Transverse colon (tissue), 4 donors: ENCODE measurements at places on chromosomes 3 and 15. TPM values are rescaled to one million over a fixed set of nuclear protein-coding genes. Genes with fewer than 3 reads are reported as not detected.
A peak's percentile ranks its signal among the peaks of the same experiment; 100 is the strongest.

The DNAJA4 gene
- total RNA-seq: 40.4 TPM

The CCNL1 gene
- total RNA-seq: 326 TPM

DNA sequence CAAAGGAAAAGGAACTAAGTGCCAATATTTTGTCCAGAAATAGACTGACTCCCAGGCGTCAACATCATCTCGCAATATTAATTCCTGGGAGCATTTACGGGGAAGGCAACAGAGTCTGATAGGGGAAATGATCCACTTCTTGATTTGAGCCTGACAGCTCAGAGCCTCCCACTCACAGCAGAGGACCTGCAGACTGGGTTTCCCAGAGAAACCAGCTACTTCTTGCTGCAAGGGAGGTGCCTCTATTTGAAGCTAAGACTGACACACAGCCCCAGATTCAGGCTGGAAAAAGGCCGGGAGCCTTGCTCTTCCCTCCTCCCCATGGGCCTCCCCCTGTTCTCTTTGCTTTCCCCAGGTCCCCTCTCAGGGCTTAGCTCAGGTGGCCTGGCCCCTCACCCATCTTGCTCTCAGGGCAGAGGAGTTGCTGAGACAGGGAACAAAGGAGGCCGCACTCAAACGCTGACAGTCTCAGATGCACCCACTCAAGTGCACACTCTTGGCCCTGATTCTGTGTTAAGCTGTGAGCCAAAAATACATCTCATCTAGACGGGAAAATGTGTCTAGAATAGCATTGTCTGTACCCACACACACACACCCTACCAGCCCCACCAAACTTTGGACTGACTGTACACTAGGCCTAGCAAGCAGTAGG, 49.8 kb upstream of the DCLK3 start:
- no peaks in the 10 kb centered on the region for H3K36me3 ChIP-seq
- H3K4me3 ChIP-seq: no peak overlapping the region
- no peaks in the 10 kb centered on the region for H3K27me3 ChIP-seq
- H3K27ac ChIP-seq: no peak overlapping the region
- no peak for DNase-seq

GRCh38 chr3:126714276-126714900, 10.3 kb downstream of the CHCHD6 start:
- no peak overlapping the region for H3K27ac ChIP-seq
- H3K4me1 ChIP-seq: no peaks in the 10 kb centered on the region
- no peaks in the 10 kb centered on the region for H3K27me3 ChIP-seq
- H3K4me3 ChIP-seq: no peak overlapping the region
- no peaks in the 10 kb centered on the region for H3K36me3 ChIP-seq

The CLRN1 gene
- not detected for total RNA-seq

The VPS18 gene
- total RNA-seq: 21.9 TPM

DNA sequence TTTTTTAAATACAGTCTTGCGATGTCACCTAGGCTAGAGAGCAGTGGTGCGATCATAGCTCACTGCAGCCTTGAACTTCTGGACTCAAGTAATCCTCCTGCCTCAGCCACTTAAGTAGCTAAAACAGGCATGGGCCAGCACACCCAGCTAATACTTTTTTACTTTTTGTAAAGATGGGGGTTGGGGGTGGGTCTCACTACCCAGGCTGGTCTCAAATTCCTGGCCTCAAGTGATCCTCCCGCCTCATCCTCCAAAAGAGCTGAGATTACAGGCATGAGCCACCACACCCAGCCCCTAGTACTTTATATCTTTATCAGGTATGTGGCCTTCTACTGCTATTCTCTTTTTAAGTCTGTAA, 8.3 kb downstream of the PEAK1 start:
- peaks cover 24% of the 10 kb centered on the region for H3K4me1 ChIP-seq
- H3K4me3 ChIP-seq: no peak overlapping the region
- DNase-seq: no peak
- peak overlapping the region; percentile 25 for H3K27ac ChIP-seq
- no peaks in the 10 kb centered on the region for H3K27me3 ChIP-seq
- H3K36me3 ChIP-seq: no peaks in the 10 kb centered on the region

- H3K27ac ChIP-seq: no peak overlapping the region
- peaks cover 11% of the 10 kb centered on the region for H3K4me1 ChIP-seq
- H3K27me3 ChIP-seq: peaks cover 50% of the 10 kb centered on the region
- no peak for DNase-seq
- H3K36me3 ChIP-seq: no peaks in the 10 kb centered on the region
These were observed 1.8 kb downstream of the CADM2 start for GRCh38 chr3:84960581-84960980.

DNA sequence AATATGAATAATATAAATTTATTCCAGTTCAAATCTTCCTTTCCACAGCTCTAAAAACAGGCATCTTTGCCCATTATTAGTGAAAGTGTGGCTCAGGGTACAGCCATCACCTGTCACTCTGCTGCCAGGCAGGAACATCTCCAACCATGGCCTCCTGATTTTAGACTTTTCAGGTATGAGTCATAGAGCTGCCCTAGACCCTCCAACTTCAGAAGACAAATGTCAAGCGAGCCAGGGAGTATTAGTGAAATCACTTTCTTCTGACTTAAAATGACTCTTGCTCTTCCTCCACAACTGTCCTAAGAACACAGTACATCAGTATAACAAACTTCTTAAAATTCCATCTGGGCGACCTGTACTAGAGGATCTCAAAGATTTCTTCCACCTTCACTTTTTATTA, 78.1 kb upstream of the AKAP13 start:
- H3K4me1 ChIP-seq: no peaks in the 10 kb centered on the region
- H3K27ac ChIP-seq: no peak overlapping the region
- no peaks in the 10 kb centered on the region for H3K27me3 ChIP-seq

DNA sequence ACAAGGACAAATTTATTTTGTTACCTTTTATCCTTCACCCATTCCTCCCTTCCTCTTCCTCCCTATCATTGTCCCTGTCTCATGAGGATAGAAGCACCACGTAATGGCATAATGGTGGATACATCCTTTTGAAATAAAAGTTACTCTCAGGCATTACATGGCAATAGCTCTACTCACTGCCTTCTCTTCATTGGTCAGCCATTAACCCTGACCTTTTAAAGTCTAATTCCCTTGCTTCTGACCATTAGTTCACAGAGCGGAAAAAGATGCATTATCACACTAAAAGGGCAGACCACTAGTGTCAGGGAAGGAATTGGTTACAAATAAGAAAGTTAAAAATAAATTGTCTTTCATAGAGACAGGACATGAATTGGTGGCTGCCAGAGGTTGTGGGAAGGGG, 54.6 kb upstream of the EIF1B start:
- DNase-seq: no peak
- no peak overlapping the region for H3K4me3 ChIP-seq
- H3K27me3 ChIP-seq: no peaks in the 10 kb centered on the region
- H3K27ac ChIP-seq: no peak overlapping the region
- no peaks in the 10 kb centered on the region for H3K4me1 ChIP-seq

The SNX33 gene
- 52.0 TPM for total RNA-seq

The NANOGP8 gene
- total RNA-seq: not detected

The MELTF gene
- 4.3 TPM for total RNA-seq

DNA sequence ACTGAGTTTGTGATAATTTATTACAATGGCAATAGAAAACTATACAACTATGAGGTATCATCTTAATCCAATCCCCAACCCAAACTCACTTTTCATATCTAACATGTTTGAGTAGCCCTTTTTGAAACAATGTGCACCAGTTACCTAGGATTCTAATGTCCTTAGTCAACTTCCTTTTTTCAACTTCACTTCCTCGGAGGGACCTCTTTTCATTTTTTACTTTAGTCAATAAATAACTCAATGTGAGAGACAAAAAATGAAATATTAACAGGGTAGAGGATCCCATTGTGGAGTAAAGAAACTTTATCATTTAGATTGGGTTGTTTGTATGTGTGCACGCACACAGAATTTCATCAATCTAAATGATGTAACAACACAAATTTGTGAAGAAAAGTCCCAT, 193.6 kb upstream of the LRRC3B start:
- H3K36me3 ChIP-seq: no peaks in the 10 kb centered on the region
- H3K27me3 ChIP-seq: no peaks in the 10 kb centered on the region
- H3K4me3 ChIP-seq: no peak overlapping the region

The CIDEC gene
- total RNA-seq: 49.7 TPM

The SLC22A14 gene
- total RNA-seq: not detected

GRCh38 chr15:90871716-90872485, 3.5 kb downstream of the FURIN start:
- no peaks in the 10 kb centered on the region for H3K36me3 ChIP-seq
- H3K4me3 ChIP-seq: peak overlapping the region; percentile 93
- peak overlapping the region; percentile 96 for H3K27ac ChIP-seq
- H3K4me1 ChIP-seq: peaks cover 30% of the 10 kb centered on the region

DNA sequence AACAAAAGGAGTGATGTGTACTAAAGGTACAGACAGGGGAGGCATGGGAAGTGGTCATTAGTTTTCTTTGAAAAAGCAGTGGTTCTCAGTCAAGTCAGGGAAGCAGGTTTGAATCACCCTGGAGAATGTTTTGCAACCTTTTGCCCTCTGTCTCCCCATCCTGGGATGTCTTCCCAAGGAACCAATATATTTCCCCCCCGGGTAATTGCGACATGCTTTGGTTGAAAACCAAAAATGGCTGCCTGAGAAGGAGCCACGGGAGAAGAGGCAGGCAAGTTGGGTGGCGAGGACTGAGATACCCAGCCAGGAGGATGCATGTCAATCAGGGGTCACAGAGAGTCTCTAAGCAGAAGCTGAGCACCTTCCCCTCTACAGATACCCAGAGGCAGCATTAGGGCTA, 20.2 kb upstream of the PPP1R2 start:
- no peak overlapping the region for H3K27ac ChIP-seq
- H3K27me3 ChIP-seq: peaks cover 9% of the 10 kb centered on the region
- no peaks in the 10 kb centered on the region for H3K4me1 ChIP-seq

DNA sequence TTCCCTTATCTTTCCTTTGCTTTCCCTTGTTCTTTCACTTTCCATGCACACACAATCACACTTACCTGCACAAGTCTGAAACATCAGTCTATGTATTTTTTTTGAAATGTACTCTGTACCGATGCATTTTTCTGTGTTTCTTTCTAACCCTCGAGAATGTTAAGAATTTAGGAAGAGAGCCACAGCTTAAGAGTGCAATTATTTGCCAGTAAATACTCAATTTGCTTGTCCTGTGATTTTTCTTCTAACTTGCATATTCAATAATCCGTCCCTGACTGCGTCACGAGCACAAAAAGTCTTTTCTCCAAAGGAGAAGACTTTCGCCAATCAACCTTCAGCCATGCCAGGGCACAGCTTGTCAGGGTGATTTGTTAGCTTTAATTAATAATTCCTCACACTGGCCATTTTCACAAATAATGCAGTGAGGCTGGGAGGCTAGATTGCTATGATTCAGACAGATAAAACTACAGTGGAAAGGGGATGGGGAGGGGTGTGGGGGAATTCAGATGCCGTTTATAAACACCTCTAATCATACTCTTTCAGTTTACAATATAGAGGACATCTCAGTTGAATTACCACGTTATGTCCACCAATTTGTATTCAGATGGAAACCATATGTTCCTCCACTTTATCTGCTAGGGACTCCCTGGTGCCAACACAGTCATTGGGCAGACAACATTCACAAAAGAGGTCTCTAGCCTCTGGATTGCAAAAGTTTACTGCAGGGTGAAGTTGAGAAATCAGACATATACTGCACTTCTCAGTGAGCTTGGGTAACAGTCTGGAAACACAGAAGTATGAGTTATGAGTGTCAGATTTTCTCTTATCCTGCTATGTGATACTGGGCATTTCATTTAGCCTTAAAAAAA, 388.0 kb downstream of the ZBTB20 start:
- no peak for DNase-seq
- no peaks in the 10 kb centered on the region for H3K36me3 ChIP-seq
- H3K27ac ChIP-seq: peak overlapping the region; percentile 31
- H3K27me3 ChIP-seq: no peaks in the 10 kb centered on the region

- H3K27ac ChIP-seq: no peak overlapping the region
- no peaks in the 10 kb centered on the region for H3K36me3 ChIP-seq
- no peak overlapping the region for H3K4me3 ChIP-seq
- H3K27me3 ChIP-seq: no peaks in the 10 kb centered on the region
These were observed 129.7 kb downstream of the NFKBIZ start for GRCh38 chr3:101979033-101979432.

DNA sequence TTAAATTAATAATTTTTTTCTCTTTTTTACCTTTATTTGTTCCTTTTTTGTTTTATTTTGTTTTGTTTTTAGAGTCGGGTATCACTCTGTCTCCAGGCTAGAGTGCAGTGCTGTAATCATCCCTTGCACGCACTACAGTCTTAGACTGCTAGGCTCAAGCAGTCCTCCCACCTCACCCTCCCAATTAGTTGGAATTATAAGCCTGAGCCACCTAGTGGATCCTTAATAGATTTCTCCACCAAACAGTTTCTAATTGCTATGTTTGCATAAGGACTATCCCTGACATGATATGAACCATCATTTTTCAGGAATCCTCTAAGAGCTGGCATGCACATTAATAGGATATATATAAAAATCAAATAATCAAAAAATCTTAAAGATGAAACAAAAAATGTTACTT, 993.2 kb downstream of the OTOL1 start:
- H3K4me3 ChIP-seq: no peak overlapping the region
- no peaks in the 10 kb centered on the region for H3K27me3 ChIP-seq
- DNase-seq: no peak
- no peak overlapping the region for H3K27ac ChIP-seq
- no peaks in the 10 kb centered on the region for H3K4me1 ChIP-seq
- no peaks in the 10 kb centered on the region for H3K36me3 ChIP-seq

DNA sequence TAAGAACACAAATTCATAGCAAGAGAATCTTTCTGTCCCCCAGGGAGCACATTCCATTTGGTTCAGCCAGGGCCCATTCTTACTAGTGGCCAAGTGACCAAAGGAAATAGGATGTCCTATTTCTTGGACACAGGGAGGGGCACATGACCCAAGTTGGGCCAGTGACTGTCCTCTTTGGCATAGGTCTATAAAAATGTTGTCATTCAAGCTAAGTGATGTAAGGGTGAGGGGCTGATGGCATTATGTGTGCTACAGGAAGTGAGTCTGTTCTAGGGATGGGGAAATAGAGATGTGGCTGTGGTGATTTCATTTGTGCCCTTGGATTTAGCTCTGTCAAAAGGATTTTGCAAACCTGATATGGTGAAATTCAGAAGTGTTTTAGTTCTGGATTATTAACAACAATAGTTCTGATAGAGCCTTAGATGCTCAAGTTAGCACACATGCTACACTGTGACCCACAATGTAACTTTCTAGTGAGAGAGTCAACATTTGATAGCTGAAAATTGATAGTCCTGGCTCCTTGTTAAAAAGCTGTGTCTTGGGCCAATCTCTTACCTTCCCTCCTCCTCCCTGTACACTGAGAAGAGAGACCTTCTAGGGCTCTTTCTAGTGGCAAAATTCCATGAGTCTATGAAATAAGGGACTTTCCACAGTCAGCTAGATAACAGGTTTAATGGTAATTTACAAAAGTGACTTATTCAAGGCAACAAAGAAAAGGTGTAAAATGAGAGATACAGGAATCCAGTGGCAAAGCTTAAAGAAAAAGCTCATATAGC, 117.2 kb downstream of the THRB start:
- H3K4me1 ChIP-seq: peaks cover 30% of the 10 kb centered on the region

GRCh38 chr3:171234298-171235010, 207.9 kb upstream of the SLC2A2 start:
- no peak overlapping the region for H3K4me3 ChIP-seq
- H3K27me3 ChIP-seq: no peaks in the 10 kb centered on the region
- peaks cover 4% of the 10 kb centered on the region for H3K4me1 ChIP-seq
- H3K36me3 ChIP-seq: no peaks in the 10 kb centered on the region

The TMEM45A gene
- total RNA-seq: 4.1 TPM

The PLA2G4E gene
- not detected for total RNA-seq

The GRAMD1C gene
- 10.3 TPM for total RNA-seq

The MESP1 gene
- 12.4 TPM for total RNA-seq

- no peak overlapping the region for H3K4me3 ChIP-seq
- no peak overlapping the region for H3K27ac ChIP-seq
- DNase-seq: no peak
These were observed 54.3 kb downstream of the GSK3B start for GRCh38 chr3:120039642-120040610.

GRCh38 chr3:58628823-58629562, 37.6 kb downstream of the FAM3D start:
- DNase-seq: peak; percentile 52
- peak overlapping the region; percentile 63 for H3K27ac ChIP-seq
- peaks cover 23% of the 10 kb centered on the region for H3K4me1 ChIP-seq
- no peaks in the 10 kb centered on the region for H3K36me3 ChIP-seq
- no peaks in the 10 kb centered on the region for H3K27me3 ChIP-seq
